Sigmoid colon (tissue), 7 donors: ENCODE measurements at places on chromosomes 6 and 20. TPM values are rescaled to one million over a fixed set of nuclear protein-coding genes. Genes with fewer than 3 reads are reported as not detected.

CTAGE9 gene
- not detected for total RNA-seq

DNA sequence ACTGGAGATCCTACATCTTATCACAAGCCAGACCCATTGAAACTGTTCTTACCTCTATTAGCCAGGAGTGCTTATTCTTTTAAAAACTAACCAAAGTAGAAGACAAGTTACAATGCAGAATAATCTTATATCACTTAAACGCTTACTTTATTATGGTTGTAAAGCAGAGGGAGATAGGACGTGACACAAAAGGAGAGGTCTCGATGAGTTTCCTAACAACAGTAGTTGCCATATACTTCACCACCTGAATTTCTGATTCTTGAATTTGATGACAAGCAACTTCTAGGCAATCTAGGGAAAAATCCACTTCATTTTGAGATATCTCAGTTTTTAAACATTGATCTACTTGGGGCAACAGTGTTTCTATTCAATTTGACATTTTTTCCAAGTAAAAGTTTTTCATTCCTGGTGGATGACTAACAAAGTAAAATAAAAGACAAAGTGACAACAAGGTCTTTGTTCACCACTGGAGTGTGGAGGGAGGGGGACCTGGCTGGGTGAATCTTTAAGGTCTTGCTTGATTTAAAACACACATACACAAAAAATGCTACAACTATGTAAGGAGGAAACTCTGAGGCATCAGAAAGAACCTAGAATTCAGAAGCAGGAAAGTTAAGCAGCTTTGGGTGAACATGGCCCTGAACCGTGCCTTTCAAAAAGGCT lies 110.9 kb downstream of the SMLR1 start:
- no peak for DNase-seq
- no peaks in the 10 kb centered on the region for H3K27me3 ChIP-seq
- no peak overlapping the region for H3K4me3 ChIP-seq
- H3K4me1 ChIP-seq, result peaks cover 34% of the 10 kb centered on the region
- H3K36me3 ChIP-seq, result no peaks in the 10 kb centered on the region

UST gene
- 35.2 TPM for total RNA-seq

GRCh38 chr6:155317186-155317585 lies 2.9 kb upstream of the TFB1M start:
- H3K4me3 ChIP-seq, result no peak overlapping the region
- no peaks in the 10 kb centered on the region for H3K27me3 ChIP-seq
- H3K27ac ChIP-seq, result no peak overlapping the region
- DNase-seq, result no peak

DNA sequence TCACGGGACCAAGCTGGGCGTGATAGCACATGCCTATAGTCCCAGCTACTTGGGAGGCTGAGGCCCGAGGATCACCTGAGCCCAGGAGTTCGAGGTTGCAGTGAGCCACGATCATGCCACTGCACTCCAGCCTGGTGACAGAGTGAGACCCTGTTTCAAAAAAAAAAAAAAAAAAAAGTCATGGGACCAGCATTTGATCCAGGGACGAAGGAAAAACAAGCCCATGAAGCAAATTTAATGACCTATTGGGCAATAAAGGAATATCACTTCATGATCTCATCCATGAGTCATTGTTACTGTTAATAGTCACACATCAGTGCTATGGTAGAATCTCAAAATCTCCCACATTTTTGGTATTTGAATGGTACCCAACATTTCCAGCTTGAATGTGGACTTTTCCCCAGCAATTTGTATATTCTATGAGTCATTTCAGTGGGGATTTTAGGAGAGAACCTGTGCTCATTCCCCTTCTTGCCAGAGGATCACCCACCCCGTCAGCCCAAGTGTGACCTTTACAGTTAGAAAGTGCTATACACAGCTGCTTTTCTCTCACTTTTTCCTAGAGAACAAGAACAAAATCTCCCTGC lies 8.5 kb upstream of the SOD2 start:
- DNase-seq, result peak; percentile 80
- no peaks in the 10 kb centered on the region for H3K36me3 ChIP-seq
- H3K27me3 ChIP-seq, result no peaks in the 10 kb centered on the region
- H3K27ac ChIP-seq, result peak overlapping the region; percentile 79
- peaks cover 15% of the 10 kb centered on the region for H3K4me1 ChIP-seq

DNA sequence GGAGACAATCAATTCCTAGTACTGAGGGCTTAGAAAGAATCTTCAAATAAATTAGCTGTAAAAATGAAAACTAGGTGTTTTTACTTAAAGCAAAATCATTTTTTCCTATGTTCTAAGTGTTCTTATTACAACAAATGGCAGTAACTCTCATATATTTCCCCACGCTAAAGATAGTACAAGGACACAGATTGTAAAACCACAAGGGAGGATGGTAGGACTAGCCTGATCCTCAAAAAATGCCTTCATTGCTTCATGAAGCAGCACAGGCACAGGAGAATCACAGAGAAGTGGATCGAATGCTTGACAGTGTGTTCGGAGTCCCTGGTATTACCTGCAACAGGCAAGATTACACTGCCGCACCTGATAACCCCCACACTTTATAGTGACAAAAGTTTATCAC lies 58.5 kb downstream of the SAMD3 start:
- no peak overlapping the region for H3K4me3 ChIP-seq
- H3K4me1 ChIP-seq, result peaks cover 11% of the 10 kb centered on the region
- H3K27me3 ChIP-seq, result no peaks in the 10 kb centered on the region
- no peak for DNase-seq

- no peaks in the 10 kb centered on the region for H3K4me1 ChIP-seq
- H3K27me3 ChIP-seq, result no peaks in the 10 kb centered on the region
- no peak overlapping the region for H3K27ac ChIP-seq
- no peak overlapping the region for H3K4me3 ChIP-seq
- no peaks in the 10 kb centered on the region for H3K36me3 ChIP-seq
- no peak for DNase-seq
Measured at GRCh38 chr20:57943291-57943690, 233.5 kb upstream of the PMEPA1 start.

SYNDIG1 gene
- 0.36 TPM for total RNA-seq

DNA sequence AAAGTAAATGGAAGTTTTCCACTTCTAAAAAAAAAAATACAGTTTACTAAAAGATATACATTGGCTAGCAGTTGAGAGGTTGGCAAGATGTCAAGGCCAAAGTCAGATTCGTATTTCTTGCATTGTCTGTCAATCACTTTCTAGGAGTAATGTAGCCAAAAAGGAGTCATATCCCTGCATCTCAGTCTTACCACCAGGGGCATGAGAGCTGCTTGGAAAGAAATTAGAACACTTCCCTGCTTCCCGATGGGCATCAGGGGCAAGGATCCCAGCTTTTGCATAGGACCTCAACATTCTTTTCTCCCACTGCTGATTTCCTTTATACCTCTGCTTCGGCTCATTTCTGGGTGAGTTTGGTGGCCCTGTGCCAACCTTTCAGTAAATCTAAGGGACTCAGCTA lies 581.0 kb upstream of the MAP3K7 start:
- no peak overlapping the region for H3K27ac ChIP-seq
- H3K4me1 ChIP-seq, result no peaks in the 10 kb centered on the region
- no peaks in the 10 kb centered on the region for H3K36me3 ChIP-seq
- DNase-seq, result no peak
- no peak overlapping the region for H3K4me3 ChIP-seq

SLC22A2 gene
- total RNA-seq, result 0.36 TPM

ACSS2 gene
- total RNA-seq, result 29.7 TPM

DNA sequence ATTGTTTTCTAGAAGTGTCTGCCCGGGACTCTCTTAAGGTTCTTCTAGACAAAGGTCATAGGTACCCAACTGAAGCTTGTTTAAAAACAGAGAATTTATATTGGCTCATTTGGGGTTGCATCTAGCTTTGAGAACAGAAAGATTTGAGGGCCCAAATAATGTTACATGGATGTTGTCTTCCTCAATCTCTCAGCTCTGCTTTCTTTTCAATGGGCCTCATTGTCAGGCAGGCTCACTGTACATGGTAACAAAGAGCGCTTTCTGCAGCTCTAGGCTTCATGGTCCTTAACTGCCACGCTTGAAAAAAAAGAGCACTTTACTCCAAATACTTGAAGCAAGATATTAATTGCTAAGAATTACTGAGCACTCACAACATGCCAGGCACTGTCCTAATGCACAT lies 22.2 kb downstream of the NHLRC1 start:
- H3K4me1 ChIP-seq, result no peaks in the 10 kb centered on the region
- H3K4me3 ChIP-seq, result no peak overlapping the region
- no peak for DNase-seq

DNA sequence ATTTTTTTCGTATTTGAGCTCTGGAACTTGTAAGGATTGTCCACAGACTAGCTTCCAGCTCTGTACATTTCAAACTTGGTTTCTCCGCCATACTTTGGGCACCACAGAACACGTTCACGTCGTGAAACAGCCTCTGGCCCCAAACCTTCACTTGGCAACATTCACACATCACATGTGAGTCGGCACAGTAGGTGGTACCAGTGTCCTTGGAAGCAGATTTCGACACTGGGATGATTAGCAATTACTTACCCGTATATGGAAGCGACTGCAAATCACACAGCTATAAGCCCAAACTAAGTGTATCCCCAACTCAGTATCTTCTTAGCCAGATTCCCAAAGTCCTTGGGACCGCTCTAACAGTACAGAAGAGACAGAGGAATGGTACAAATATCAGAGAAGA lies 60.2 kb downstream of the MAFB start:
- no peak overlapping the region for H3K4me3 ChIP-seq
- no peaks in the 10 kb centered on the region for H3K27me3 ChIP-seq
- H3K27ac ChIP-seq, result no peak overlapping the region
- H3K36me3 ChIP-seq, result no peaks in the 10 kb centered on the region
- no peak for DNase-seq
- no peaks in the 10 kb centered on the region for H3K4me1 ChIP-seq

SLPI gene
- total RNA-seq, result 56.9 TPM

- H3K36me3 ChIP-seq, result no peaks in the 10 kb centered on the region
- H3K4me1 ChIP-seq, result no peaks in the 10 kb centered on the region
- DNase-seq, result no peak
- no peaks in the 10 kb centered on the region for H3K27me3 ChIP-seq
- H3K4me3 ChIP-seq, result no peak overlapping the region
- H3K27ac ChIP-seq, result peak overlapping the region; percentile 49
Measured at GRCh38 chr20:5002077-5002413, 735 bp upstream of the SLC23A2 start.

B3GAT2 gene
- not detected for total RNA-seq

- no peak overlapping the region for H3K4me3 ChIP-seq
- DNase-seq, result no peak
- H3K27me3 ChIP-seq, result no peaks in the 10 kb centered on the region
- no peaks in the 10 kb centered on the region for H3K4me1 ChIP-seq
Measured at GRCh38 chr6:98416027-98416426, 418.3 kb upstream of the POU3F2 start.

GRCh38 chr6:137769797-137770362 lies 97.2 kb upstream of the TNFAIP3 start:
- H3K4me1 ChIP-seq, result no peaks in the 10 kb centered on the region
- no peak overlapping the region for H3K4me3 ChIP-seq
- no peaks in the 10 kb centered on the region for H3K27me3 ChIP-seq
- H3K27ac ChIP-seq, result no peak overlapping the region

GRCh38 chr6:121920616-121921015 lies 478.8 kb upstream of the HSF2 start:
- no peak overlapping the region for H3K27ac ChIP-seq
- no peaks in the 10 kb centered on the region for H3K4me1 ChIP-seq
- DNase-seq, result no peak
- no peaks in the 10 kb centered on the region for H3K36me3 ChIP-seq
- no peaks in the 10 kb centered on the region for H3K27me3 ChIP-seq

OLIG3 gene
- not detected for total RNA-seq

TBX18 gene
- 4.6 TPM for total RNA-seq

CDH4 gene
- not detected for total RNA-seq

- no peaks in the 10 kb centered on the region for H3K27me3 ChIP-seq
- no peak for DNase-seq
- no peak overlapping the region for H3K4me3 ChIP-seq
- no peak overlapping the region for H3K27ac ChIP-seq
- H3K4me1 ChIP-seq, result no peaks in the 10 kb centered on the region
- H3K36me3 ChIP-seq, result no peaks in the 10 kb centered on the region
Measured at GRCh38 chr6:158402184-158402583, 89.9 kb downstream of the TULP4 start.

LZTS3 gene
- total RNA-seq, result 8.4 TPM

DNA sequence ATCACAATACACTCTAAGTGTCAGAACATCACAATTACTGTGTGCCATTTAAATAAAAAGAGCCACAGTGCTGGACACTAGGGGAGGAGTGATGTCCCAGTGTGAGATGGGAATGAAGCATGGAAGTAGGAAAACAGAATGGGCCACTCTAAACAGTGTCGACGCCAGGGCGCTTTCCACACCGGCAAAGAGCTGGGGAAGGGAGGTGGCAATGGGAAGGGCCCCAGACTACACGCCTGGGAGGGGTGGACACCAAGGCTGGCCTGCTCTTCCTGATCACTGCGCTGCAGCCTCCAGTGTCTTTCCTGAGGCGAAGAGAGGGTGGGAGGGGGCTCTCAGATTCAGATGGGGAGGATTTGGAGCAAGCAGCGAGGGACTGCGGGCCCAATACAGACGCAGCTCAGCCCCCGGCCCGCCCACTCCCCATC lies 75.9 kb downstream of the ERMARD start:
- H3K27me3 ChIP-seq, result peaks cover 5% of the 10 kb centered on the region
- no peak for DNase-seq
- H3K4me3 ChIP-seq, result no peak overlapping the region
- no peak overlapping the region for H3K27ac ChIP-seq
- H3K36me3 ChIP-seq, result no peaks in the 10 kb centered on the region

C4B gene
- 291 TPM for total RNA-seq

ADAM33 gene
- 73.6 TPM for total RNA-seq

DNA sequence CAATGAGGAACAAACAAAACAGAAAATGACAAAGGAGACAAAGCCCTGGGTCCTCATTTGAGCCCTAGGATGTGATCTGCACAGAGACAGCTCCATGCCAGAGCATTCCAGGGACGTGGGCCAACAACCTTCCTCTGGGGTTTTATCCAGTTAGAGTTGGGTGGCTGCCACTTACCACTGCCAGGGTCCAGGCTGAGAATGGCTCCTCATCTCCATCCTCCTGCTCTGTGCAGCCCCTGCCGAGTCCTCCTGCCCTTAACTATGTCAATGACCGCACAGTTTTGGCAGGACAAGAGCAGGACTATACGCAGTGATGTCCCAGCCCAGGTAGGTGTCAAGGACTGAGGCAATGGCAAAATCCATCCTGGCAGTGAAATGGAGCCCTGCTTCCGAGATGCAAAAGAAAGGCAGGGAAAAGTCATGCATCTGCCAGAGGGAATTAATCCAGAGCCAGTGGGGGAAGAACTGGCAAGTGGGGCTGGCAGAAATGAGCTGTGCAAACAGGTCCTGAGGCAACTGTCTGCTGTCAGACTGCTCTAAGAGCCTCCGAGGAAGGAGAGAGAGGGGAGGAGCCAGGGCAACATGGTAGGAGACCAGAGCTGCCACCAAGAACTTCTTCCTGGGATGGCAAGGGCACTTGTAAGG lies 449.4 kb downstream of the PTPRT start:
- no peaks in the 10 kb centered on the region for H3K36me3 ChIP-seq
- DNase-seq, result no peak
- no peak overlapping the region for H3K4me3 ChIP-seq
- H3K4me1 ChIP-seq, result peaks cover 17% of the 10 kb centered on the region
- H3K27me3 ChIP-seq, result no peaks in the 10 kb centered on the region

GRCh38 chr20:38547288-38548085 lies 33.5 kb upstream of the ADIG start:
- peaks cover 13% of the 10 kb centered on the region for H3K36me3 ChIP-seq
- H3K27me3 ChIP-seq, result no peaks in the 10 kb centered on the region
- H3K27ac ChIP-seq, result no peak overlapping the region
- DNase-seq, result no peak
- H3K4me1 ChIP-seq, result peaks cover 6% of the 10 kb centered on the region

COL19A1 gene
- not detected for total RNA-seq

GRCh38 chr6:113967777-113968176 lies 3.2 kb downstream of the HDAC2 start:
- DNase-seq, result no peak
- H3K4me3 ChIP-seq, result no peak overlapping the region
- H3K36me3 ChIP-seq, result no peaks in the 10 kb centered on the region
- no peak overlapping the region for H3K27ac ChIP-seq
- no peaks in the 10 kb centered on the region for H3K27me3 ChIP-seq
